ENCODE measurements at places on chromosomes 4 and X.
A peak's percentile ranks its signal among the peaks of the same experiment; 100 is the strongest.

GRCh38 chr4:107655289-107655688 lies 64.7 kb downstream of the PAPSS1 start:
- no peak for DNase-seq

- DNase-seq = no peak
These were observed 65.6 kb upstream of the PGM2 start for GRCh38 chr4:37760840-37761239.

GRCh38 chrX:104130808-104131207 lies 18.5 kb downstream of the ZCCHC18 start:
- DNase-seq = no peak

GRCh38 chr4:184420881-184421416 lies 53.4 kb downstream of the IRF2 start:
- no peak for DNase-seq

- no peak for DNase-seq
These were observed 69.3 kb downstream of the YIPF6 start for GRCh38 chrX:68568136-68568535.

- no peak for DNase-seq
These were observed 76.1 kb downstream of the MANBA start for GRCh38 chr4:102684610-102685052.

- no peak for DNase-seq
These were observed 6.3 kb upstream of the PPEF2 start for GRCh38 chr4:75908555-75908954.

- no peak for DNase-seq
These were observed 12.7 kb upstream of the GCNA start for GRCh38 chrX:71565474-71566041.

DNA sequence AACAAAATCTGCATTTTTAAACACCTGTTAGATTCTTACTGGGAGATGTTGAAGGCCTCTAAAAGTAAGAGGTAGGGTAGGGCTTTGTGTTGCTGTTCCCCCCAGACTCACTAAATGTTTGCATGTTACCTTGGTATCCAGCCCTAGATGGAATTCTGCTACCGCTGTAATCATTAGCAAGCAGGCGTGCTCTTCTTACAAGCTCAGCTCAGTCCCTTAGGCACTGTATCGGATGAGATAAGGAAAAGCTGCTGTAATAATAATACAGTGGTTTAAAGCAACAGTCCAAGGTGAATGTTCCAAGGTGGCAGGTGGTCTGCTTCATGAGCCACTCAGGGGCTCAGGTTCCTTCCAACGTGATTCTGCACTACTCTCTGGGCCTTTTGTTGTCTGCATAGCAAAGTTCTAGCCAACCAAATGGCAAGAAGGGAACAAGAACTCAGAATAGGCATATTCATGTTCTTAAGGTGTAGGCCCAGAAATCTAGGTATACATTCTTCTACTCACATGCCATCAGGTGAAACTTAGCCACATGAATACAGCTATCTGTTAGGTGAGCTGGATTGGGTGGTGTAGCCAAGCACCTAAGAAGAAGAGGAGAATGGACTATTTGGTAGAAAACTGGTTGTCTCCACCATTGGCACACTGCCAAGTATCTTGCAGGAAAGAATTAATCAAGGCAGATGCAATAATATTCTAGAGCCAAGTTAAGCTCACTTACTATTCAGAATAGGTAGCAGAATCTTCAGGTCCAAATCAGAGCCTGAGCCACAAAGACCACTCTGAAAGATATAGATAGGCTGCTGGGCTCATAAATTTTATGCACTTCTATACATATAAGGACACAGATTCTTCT lies 46.0 kb downstream of the COQ2 start:
- DNase-seq = no peak

DNA sequence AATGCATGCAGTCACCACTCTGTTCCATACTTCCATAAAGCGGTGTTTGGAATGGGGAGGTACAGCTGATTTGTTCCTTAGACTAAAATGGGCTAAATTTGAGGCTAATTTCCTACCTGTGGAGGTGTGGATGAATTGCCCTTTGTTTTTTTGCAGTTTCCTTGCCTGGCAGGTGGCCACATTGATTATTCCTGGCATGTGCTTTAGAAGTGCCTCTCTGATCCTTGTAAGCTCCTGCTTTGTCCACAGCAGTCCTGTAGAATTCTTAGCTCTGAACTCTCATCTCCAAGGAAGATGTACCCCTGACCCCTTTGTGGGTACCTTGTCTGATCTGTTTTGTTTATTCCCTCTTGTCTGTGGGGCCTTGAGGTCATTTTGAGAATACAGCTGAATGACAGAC lies 136.8 kb downstream of the ADGRL3 start:
- DNase-seq = no peak

- no peak for DNase-seq
These were observed 45.5 kb upstream of the FAM241A start for GRCh38 chr4:112099701-112100297.

- DNase-seq = no peak
These were observed 121.6 kb upstream of the IGFBP7 start for GRCh38 chr4:57231781-57232180.

DNA sequence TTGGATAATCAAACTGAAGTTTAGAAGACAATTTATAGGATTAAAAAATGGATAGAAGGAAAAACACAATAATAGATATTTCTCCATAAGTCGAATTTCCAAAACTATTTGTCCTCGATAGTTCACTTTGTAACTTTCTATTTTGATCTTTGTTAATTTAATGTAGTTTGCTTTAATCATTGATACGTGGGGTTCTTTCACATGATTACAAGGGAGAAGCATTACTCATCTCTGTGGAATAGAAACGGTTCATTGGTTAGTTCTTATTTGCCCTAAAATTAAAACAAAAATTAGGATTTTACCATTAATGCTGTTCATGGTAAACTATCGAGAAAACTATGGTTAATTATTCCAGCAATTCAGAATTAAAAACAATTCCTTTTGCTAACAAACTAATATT lies 2.1 kb downstream of the TET2 start:
- DNase-seq = no peak

- DNase-seq = no peak
These were observed 38.9 kb downstream of the PRIMPOL start for GRCh38 chr4:184688447-184688846.

- no peak for DNase-seq
These were observed 60.2 kb downstream of the MID1IP1 start for GRCh38 chrX:38861489-38861888.

DNA sequence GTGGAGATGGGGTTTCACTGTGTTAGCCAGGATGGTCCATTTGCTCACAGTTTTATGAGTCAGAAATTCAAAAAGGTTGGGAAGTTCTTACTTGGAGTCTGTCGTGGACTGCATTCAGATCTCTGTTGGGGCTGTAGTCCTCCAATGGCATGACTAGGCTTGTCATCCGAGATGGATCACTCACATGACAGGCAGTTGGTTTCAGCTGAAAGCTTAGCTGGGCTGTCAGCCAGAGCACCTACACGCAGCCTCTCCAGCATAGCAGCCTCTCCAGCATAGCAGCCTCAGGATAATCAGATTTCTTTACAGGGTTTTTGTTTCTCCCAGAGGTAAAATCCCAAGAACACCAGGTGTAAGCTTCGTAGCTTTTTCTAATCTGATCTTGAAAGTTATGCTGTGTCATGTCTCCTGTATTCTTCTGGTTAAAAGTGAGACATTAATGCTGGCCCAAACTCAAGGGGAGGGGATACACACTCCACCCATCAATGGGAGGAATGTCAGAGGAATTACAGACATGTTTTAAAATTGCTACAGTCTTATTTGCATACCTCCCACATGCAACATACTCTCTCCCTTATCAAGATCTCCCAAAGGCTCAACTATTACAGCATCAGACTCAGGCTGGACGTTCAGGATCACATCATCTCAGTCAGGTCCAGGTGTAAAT lies 31.6 kb upstream of the SOD3 start:
- DNase-seq = peak; percentile 76

- DNase-seq = no peak
These were observed 339.8 kb downstream of the BCOR start for GRCh38 chrX:39757971-39758370.

- DNase-seq = no peak
These were observed 55.9 kb downstream of the NPNT start for GRCh38 chr4:105951198-105951597.

DNA sequence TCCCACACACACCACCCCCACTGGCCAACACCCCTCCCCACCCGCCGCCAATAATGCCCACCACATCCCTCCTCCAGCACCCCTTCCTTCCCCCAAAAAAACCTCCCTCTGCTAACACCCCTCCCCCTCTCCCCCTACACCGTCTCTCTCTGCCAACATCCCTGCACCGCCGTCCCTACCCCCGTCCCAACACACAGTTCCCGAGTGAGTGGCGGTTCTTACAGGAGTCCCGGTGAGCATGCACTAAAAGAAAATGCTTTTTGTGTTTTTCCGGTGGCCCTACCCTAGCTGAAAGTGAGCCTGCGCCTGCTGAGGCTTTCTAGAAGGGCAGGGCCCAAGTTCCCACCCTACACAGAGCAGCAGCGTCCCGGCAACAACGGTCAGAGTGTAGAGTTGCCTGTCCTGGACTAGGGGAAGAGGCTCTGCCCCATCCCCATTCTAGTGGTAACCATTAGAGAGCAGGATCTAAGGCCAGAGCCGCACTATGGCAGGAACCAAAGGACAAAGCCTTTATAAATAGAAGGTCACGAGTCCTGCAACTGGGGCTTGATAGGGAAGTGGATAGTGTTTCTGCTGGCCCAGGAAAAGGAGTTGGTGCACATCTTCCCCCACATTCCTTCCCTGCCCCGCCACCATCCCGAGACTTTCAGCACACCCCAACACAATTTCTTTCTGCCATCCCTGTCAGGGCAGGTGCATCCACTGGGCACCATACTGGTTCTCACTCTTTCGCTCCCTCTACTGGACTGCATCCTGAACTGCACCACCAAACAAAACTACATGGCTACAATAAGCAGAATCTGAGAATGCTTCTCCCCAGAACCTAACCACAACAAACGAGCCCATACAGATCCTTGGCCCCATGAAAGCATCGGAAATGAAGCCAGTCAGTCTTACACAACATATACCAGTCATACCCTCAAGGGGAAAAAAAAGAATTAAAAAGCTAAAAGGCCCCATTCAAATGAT lies 78.1 kb upstream of the PAGE3 start:
- peak; percentile 28 for DNase-seq

- no peak for DNase-seq
These were observed 407.7 kb downstream of the ARAP2 start for GRCh38 chr4:35836596-35836995.

- DNase-seq = no peak
These were observed 14.2 kb downstream of the SEC24D start for GRCh38 chr4:118821590-118822293.

- no peak for DNase-seq
These were observed 10.5 kb upstream of the CHRDL1 start for GRCh38 chrX:110806145-110806544.

- no peak for DNase-seq
These were observed 234.0 kb downstream of the OPHN1 start for GRCh38 chrX:68199062-68199848.

GRCh38 chrX:136827026-136827425 lies 46.3 kb upstream of the ARHGEF6 start:
- no peak for DNase-seq

GRCh38 chrX:97609938-97610337 lies 726.2 kb downstream of the RPA4 start:
- DNase-seq = no peak

GRCh38 chrX:147646949-147647723 lies 264.6 kb upstream of the FMR1 start:
- no peak for DNase-seq

GRCh38 chr4:71187404-71188155 lies 151.2 kb upstream of the SLC4A4 start:
- DNase-seq = no peak

GRCh38 chr4:102705391-102705935 lies 55.3 kb downstream of the MANBA start:
- no peak for DNase-seq

- no peak for DNase-seq
These were observed 15.8 kb upstream of the RGS12 start for GRCh38 chr4:3276986-3277385.

GRCh38 chrX:41224605-41225004 lies 109.4 kb upstream of the DDX3X start:
- DNase-seq = no peak

- DNase-seq = no peak
These were observed 18.5 kb downstream of the STBD1 start for GRCh38 chr4:76325072-76325471.

DNA sequence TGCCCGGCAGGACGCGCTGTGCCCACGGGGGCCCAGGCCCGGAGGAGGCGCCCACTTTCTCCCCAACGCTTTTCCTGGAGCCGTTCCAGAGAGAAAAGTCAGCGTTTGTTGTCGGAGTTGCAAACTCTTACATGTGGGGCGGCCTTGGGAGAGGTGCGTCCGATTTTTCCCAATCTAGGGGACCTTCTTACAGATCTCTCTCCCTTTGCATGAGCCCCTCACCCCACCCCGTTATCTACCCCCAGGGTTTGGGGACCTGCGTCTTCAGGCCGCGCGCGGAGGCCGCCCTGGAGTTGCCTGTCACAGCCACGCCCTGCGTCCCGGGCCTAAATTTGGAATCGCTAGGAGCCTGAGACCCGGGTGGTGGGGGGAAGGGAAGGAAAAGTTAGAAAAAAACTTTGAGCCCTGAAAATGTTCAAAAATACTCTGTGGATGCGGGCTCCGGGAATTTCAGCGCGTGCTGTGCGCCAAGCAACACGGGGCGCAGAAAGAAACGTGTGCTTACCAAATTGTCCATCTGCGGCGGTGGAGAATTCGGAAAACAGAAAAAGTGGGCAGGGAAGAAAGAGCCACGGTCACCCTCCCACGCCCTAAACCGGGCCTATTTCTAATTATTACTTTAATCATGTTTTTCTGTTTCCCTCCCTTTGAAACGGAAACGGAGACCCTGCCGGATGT lies 587 bp downstream of the CD99 start:
- no peak for DNase-seq

DNA sequence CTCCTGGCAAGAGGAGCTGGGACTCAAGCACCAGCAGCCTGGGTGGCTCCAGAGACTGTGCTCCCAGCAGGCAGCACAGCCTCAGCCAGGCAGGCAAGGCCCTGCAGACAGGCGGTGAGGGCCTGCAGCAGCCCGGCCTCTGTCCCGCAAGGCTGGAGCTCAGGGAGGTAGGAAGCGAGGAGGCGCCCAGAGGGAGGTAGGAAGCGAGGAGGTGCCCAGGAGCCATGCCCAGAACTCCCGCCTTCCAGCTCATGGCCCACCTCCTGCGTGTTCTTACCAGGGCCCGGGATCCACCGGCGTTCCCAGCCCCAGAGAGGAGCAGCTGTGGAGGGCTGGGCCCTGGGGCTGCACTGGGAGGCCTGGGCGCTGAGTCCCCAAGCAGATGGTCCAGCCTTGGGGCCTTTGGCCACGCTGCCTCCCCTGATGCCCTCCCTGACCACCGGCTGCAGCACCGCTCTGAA lies 133.1 kb downstream of the HMX1 start:
- DNase-seq = no peak

DNA sequence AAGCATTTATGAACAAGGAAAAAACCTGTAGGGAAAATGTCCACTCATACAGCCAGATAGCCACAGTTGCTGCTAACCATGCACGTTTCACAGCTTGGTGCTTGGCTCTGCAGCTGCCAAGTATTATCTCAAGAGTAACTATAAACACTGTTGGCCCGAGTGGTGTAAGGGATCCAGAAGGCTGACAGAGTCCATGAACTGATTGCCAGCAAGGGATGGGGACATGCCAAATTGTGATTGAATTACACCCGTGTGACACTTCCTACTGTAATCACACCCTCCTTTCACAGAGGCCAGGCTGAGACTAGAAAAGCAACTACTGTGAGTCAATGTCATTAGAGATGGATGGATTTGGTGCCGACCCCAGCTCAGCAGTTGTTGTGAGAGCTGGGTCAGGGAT lies 223.9 kb upstream of the ANKRD50 start:
- no peak for DNase-seq
